ENCODE measurements at places on chromosomes 12 and 14. TPM values are rescaled to one million over a fixed set of nuclear protein-coding genes. Genes with fewer than 3 reads are reported as not detected.

GRCh38 chr14:33435911-33436689 is 497.4 kb downstream of the NPAS3 start:
- DNase-seq, result no peak

GRCh38 chr12:116442946-116443345 is 116.2 kb upstream of the MAP1LC3B2 start:
- no peak for DNase-seq

DNA sequence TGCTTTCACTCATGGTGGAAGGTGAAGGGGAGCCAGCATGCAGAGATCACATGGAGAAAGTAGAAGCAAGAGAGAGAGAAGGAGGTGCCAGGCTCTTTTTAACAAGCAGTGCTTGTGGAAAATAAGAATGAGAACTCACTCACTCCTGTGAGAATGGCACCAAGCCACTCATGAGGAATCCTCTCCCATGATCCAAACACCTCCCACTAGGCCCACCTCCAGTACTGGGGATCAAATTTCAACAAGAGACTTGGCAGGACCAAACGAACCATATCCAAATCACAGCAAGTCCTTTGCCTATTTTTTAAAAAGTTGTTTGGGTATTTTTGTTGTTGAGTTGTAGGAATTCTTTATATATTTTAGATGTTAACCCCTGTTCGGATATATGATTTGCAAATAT is 245.9 kb upstream of the ARID2 start:
- DNase-seq, result no peak

- DNase-seq, result no peak
Measured at GRCh38 chr14:23562822-23563472, 4.6 kb downstream of the AP1G2 start.

GLIPR1L1 gene
- total RNA-seq, result not detected

CD27 gene
- 0.53 TPM for total RNA-seq

Measured in glomerular endothelial cell (primary cell).